ENCODE measurements at places on chromosomes 7 and 10.
A peak's percentile ranks its signal among the peaks of the same experiment; 100 is the strongest.

GRCh38 chr7:158664406-158664805 is 40.2 kb downstream of the NCAPG2 start:
- H3K4me1 ChIP-seq = no peaks in the 10 kb centered on the region
- no peak overlapping the region for H3K27ac ChIP-seq
- H3K36me3 ChIP-seq = peaks cover 5% of the 10 kb centered on the region
- no peaks in the 10 kb centered on the region for H3K27me3 ChIP-seq
- DNase-seq = no peak

DNA sequence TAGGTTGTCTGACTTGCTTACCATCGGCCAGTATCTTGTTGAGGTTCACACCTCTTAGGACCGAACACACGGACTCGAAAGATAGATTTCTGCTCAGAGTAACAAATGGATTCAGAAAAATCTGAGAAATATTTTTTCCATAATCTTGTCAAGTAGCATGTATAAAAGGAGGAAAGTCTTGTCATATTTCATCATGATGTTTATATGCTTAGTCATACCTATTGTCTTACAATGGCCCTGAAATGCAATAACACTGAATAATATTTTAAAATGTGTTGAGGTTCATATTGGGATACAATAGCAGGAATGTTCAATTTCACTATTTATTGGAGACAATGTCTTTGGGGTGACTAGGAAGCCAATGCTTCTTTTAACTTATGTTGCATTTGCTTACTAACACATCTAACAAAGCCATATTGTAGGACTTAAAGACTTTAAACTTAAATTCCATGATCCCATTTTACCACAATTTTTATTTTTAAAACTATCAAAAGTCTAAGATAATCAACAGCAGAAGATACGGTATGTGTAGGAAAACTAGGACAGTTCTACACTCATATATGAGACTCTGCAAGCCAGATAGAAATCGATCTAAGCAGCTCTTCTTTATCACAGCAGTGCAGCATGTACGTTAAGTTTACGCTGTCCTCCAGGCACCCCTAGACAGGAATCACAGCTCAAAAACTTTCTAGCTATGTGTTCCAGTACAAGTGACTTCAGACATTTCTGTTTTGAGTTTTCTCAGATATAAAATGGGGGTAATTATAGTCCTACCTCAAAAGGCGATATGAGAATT is 135.7 kb upstream of the CAV2 start:
- no peaks in the 10 kb centered on the region for H3K36me3 ChIP-seq
- H3K27me3 ChIP-seq = no peaks in the 10 kb centered on the region
- H3K27ac ChIP-seq = no peak overlapping the region
- H3K4me3 ChIP-seq = no peak overlapping the region
- H3K4me1 ChIP-seq = no peaks in the 10 kb centered on the region
- no peak for DNase-seq

GRCh38 chr7:46170792-46171191 is 249.7 kb upstream of the IGFBP3 start:
- no peaks in the 10 kb centered on the region for H3K4me1 ChIP-seq
- H3K27me3 ChIP-seq = no peaks in the 10 kb centered on the region
- no peaks in the 10 kb centered on the region for H3K36me3 ChIP-seq
- peak; percentile 64 for DNase-seq
- H3K27ac ChIP-seq = no peak overlapping the region
- no peak overlapping the region for H3K4me3 ChIP-seq

GRCh38 chr7:128037880-128038619 is 6.8 kb upstream of the LRRC4 start:
- no peaks in the 10 kb centered on the region for H3K27me3 ChIP-seq
- no peak overlapping the region for H3K27ac ChIP-seq
- DNase-seq = no peak
- H3K4me3 ChIP-seq = no peak overlapping the region
- H3K4me1 ChIP-seq = peaks cover 2% of the 10 kb centered on the region

- H3K36me3 ChIP-seq = no peaks in the 10 kb centered on the region
- no peaks in the 10 kb centered on the region for H3K27me3 ChIP-seq
- peak; percentile 59 for DNase-seq
- H3K27ac ChIP-seq = no peak overlapping the region
- no peaks in the 10 kb centered on the region for H3K4me1 ChIP-seq
- H3K4me3 ChIP-seq = no peak overlapping the region
These were observed 97.9 kb upstream of the FZD8 start for GRCh38 chr10:35739998-35740397.

GRCh38 chr7:69518705-69519077 is 79.6 kb upstream of the AUTS2 start:
- H3K4me3 ChIP-seq = no peak overlapping the region
- no peaks in the 10 kb centered on the region for H3K27me3 ChIP-seq
- H3K4me1 ChIP-seq = no peaks in the 10 kb centered on the region

DNA sequence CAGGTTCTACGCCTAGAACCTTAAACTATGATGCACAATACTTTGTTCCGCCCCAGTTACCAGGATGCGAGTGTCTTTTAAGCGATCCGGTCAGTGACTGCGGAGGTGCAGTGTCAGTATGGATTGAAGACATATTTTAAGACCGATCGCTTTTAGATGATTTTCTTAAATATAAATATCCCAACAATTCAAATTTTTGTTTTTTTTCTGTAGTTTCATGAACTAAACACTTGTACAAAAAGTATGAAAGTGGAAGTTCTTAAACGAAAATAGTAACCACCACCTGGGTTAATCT is 835 bp downstream of the COMMD3 start:
- no peaks in the 10 kb centered on the region for H3K4me1 ChIP-seq
- no peak for DNase-seq
- peak overlapping the region; percentile 82 for H3K27ac ChIP-seq
- peaks cover 2% of the 10 kb centered on the region for H3K27me3 ChIP-seq
- H3K36me3 ChIP-seq = no peaks in the 10 kb centered on the region

GRCh38 chr7:103711413-103711812 is 265.4 kb upstream of the SLC26A5 start:
- H3K4me3 ChIP-seq = no peak overlapping the region
- no peaks in the 10 kb centered on the region for H3K4me1 ChIP-seq
- H3K36me3 ChIP-seq = no peaks in the 10 kb centered on the region
- H3K27me3 ChIP-seq = no peaks in the 10 kb centered on the region
- no peak overlapping the region for H3K27ac ChIP-seq

GRCh38 chr10:28924717-28925116 is 247.4 kb downstream of the BAMBI start:
- no peak overlapping the region for H3K4me3 ChIP-seq
- no peaks in the 10 kb centered on the region for H3K36me3 ChIP-seq
- H3K27ac ChIP-seq = no peak overlapping the region
- no peaks in the 10 kb centered on the region for H3K4me1 ChIP-seq
- DNase-seq = no peak
- no peaks in the 10 kb centered on the region for H3K27me3 ChIP-seq
